ENCODE measurements at places on chromosomes 2 and 18.

DNA sequence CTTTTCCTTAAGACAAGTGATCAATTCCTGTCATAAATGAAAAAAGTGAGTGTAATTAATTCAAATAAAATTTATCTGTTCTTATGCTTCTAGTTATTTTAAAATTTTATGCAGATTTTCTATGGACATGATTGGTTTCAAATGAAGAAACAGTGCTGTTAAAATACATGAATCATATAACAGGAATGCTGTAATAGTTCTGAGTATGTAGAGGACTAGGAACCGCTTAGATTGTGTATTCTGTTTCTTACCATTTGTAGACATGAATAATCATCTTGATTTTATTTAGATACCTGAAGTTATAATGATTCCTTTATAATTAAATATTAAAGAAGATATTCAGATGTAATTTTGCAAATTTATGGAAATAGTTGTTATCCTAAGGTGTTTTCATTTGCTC lies 3.5 kb downstream of the ACTR2 start:
- DNase-seq: no peak

GRCh38 chr2:224850081-224850480 lies 133.9 kb upstream of the CCDC195 start:
- DNase-seq: no peak

- no peak for DNase-seq
These were observed 14.5 kb downstream of the TMEM247 start for GRCh38 chr2:46493971-46494250.

DNA sequence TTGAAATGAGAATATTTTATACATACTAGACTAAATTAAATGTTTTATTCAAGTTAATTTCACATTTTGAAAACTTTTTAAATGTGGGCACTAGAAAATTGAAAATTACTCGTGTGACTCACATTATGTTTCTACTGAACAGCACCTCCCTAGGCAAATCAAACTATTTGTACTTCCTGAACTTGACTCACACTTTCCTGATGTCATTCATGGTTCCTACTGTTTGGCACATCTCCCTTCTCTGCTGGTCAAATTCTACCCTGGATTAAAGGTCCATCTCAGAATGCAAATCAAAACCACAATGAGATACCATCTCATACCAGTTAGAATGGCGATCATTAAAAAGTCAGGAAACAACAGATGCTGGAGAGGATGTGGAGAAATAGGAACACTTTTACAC lies 16.7 kb downstream of the LHCGR start:
- no peak for DNase-seq

DNA sequence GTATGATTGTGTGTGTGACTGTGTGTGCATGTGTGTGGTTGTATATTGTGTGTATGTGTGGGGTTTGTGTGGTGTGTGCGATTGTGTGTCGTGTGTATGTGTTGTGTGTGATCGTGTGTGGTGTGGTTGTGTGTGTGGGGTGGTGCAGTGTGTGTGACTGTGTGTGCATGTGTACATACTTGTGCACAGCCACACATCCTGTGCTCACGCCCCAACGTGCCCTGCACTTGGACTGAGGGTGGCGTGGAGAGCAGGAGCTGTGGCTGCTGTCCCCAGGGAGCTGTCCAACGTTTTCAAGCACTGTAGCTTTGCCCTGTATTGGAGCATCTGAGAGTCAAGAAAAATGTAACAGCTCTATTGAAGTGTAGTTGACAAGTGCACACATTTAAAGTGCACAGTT lies 243.2 kb upstream of the HDAC4 start:
- no peak for DNase-seq

Measured in NCI-H510A treated with DMSO at 0.1 percent for 48 hours (cell line).